ENCODE measurements at places on chromosomes 16 and 17.
A peak's percentile ranks its signal among the peaks of the same experiment; 100 is the strongest.

DNA sequence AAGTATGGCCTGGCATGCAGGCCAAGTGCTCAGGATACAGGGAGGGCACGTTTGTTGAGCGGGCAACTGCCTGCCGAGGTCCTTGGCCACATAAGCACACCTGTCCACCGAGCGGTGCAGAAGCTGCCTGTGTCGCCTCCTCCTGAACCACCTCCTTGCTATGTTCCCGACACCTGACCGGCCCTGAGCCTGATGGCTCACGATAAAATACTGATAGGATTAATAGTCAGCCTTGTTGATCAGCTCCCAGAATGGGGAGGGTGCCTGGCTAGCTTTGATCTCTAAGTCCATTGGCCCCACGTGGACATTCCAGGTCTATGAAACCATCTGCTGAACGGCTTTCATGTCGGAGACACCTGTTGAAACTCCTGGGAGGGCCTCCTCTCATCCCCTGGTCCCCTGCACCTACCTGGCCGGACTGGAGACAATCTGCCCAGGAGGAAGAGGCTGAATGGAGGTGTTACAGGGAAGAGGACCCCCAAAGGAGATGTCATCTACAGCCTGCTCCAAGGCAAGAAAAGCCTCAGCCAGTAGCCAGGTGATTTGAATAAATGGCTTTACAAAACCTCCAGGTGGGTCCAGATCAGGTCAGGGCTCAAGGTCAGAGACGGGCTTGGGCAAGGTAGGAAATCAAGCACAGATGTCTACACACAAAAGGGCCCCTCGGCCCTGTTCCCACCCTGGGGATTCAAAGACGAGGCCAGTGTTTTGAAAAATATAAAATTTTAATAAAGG, 33.4 kb downstream of the AXIN2 start:
- DNase-seq, result no peak

GRCh38 chr17:81125573-81126081, 39.7 kb upstream of the PVALEF start:
- DNase-seq, result no peak

- DNase-seq, result no peak
These were observed 1.9 kb upstream of the SLC5A2 start for GRCh38 chr16:31480851-31481536.

- DNase-seq, result no peak
These were observed 14.6 kb downstream of the RECQL5 start for GRCh38 chr17:75652341-75652740.

- DNase-seq, result no peak
These were observed 14.9 kb downstream of the IRF8 start for GRCh38 chr16:85913688-85914422.

GRCh38 chr16:14398014-14398717, 231.9 kb downstream of the PARN start:
- no peak for DNase-seq

DNA sequence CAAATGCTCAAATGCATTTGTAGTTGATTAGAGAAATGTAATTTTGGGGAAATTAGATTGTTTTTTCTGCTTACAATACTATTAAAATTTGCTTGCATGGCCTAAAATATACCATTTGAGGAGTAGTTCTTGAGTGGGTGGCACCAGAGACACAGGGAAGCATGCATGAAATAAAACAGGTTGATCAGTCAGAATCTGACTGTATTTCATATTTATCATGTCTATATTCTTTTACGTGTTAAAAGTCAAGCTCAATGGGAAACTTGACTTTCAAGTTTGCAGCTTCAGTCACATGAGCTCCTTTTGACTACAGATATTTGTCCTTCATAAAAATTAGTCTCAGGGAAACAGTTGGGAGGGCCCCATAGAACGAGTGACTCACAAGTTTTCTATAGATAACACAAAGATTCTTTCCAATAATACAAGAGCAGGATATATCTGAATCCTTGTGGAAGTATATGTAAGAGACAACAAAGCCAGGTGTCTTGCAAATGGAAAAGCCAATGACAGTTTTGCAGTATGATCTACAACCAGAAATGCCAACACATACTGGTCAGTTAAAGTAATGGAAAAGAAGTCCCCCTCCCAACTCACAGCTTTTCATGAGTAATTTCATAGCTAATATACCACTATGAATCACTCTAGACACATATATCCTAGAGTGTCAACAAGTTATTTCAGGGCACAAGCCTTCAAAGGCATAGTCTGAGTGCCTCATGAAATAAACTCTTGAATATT, 42.2 kb upstream of the CORO6 start:
- DNase-seq, result no peak

DNA sequence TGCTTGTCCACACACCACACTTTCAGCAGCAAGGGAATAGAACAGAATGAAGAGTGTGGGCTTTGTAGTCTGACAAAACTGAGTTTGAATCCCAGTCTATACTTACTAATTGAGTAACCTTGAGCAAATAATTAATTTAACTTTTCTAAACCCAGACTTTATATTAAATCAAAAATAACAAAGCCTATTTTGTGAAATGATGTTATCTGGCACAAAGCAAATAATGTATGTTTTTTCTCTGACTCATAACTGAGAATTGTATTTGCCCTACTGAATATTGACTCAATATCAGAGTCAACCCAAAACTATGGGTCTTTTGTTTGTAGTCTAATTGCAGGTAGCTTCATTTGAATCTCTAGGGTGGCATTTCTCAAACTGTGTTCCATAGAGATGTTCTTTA, 77.9 kb upstream of the TANC2 start:
- DNase-seq, result no peak

DNA sequence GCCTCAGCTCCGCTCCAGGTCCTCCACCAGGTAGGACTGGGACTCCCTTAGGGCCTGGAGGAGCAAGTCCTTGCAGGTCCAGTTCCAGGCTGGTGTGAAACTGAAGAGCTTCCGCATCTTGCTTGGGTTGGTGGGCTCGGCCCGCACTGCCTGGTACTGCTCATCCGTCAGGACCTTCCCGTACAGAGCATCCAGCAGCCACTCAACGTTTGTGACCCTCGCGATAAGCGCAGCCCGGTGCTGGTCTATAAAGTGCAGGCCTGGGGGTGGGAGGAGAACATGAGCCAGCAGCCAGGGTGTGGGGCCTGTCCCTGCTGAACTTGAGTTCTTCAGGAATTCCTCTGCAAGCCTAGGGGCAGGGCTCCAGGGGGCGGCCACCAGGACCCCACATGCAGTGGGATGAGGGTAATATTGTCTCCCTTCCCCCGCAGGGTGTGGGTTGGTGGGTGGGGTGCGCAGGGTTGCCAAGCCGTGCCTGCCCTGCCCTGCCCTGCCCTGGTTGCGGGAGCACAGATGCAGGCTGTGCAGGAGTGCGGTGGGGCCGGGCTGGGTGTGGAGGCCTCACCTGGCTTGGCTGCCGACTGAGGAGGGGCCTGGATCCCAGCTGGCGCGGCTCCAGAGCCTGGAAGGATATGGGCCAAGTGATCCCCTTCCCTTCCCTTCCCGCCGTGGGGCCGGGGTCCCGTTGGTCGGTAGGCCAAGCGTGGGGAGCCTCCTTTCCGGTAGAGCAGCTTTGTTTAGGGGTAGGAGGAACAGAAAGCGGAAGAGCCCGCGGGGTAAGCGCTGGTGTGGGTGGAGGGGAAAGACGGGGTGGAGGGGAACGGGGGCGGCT, 762 bp downstream of the PYCARD start:
- no peak for DNase-seq

DNA sequence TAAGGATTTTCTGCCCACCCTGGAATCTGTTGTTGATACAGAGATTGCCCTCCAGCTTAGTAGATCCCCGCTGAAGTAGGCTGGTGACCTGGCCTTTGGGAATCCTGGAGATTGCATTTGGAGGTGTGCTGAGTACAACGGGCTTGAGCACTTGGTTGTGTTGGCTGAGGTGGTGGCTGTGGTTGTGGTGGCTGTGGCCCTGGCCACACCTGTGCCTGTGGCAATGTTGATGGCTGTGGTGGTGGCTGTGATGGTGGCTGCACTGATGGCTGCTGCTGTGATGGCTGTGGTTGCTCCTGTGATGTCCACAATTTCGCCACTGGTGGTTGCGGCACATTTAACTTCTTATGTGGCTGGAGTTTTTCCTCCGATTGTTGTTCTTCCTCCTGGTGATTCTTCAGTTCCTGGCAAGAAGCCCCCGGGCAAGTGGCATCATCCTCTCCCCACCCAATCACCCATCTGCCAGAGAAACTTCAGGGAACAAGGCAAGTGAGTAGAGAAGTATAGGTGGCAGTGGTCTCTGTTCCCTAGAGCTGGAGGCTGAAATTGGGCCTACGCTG, 4.2 kb downstream of the CCDC200 start:
- no peak for DNase-seq

- DNase-seq, result no peak
These were observed 2.7 kb downstream of the WDR90 start for GRCh38 chr16:651844-652243.

- no peak for DNase-seq
These were observed 49.1 kb downstream of the STAT5A start for GRCh38 chr17:42337442-42337841.

- no peak for DNase-seq
These were observed 49.5 kb downstream of the COX4I1 start for GRCh38 chr16:85848986-85849385.

- no peak for DNase-seq
These were observed 800 bp downstream of the NOD2 start for GRCh38 chr16:50694206-50694605.

GRCh38 chr17:79087428-79088143, 13.0 kb downstream of the ENGASE start:
- peak; percentile 64 for DNase-seq

DNA sequence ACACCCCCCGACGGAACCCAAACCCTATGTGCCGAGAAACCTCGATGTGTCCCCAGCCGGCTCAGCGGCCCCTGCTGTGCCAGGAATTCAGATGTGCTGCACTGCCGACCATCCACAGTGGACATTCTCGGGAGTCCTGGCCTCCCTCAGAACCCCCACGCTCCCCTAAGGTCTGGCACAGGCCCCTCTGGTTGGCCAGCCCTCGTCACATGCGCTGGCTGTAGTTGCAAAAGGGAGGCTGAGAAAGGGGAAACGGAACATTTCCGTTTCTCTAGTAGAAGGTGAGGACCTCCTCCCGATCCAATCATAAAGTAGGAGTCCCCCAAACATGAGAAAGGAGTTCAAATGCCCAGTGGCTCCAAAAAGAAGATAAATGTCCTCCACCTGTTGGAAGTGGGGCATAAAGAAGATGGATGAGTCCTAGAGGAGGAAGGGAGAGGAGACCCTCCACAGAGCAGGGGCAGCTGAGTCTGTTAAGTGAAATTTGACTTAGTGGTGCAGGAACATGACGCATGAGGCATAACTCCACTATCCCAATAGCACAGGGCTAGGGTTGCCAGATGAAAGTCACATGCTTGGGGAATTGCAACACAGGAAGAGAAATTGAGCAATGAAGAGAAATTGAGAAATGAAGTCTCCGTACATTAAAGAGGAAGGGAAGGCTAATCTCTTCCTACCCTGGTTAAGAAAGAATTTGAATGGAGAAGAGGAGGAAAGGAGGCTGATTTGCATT, 49.3 kb upstream of the WSB1 start:
- DNase-seq, result no peak

GRCh38 chr17:17787568-17787967, 49.2 kb downstream of the SREBF1 start:
- no peak for DNase-seq

GRCh38 chr16:83717814-83718213, 90.0 kb upstream of the HSBP1 start:
- no peak for DNase-seq

- DNase-seq, result no peak
These were observed 7.0 kb upstream of the ARHGAP23 start for GRCh38 chr17:38421171-38421841.

DNA sequence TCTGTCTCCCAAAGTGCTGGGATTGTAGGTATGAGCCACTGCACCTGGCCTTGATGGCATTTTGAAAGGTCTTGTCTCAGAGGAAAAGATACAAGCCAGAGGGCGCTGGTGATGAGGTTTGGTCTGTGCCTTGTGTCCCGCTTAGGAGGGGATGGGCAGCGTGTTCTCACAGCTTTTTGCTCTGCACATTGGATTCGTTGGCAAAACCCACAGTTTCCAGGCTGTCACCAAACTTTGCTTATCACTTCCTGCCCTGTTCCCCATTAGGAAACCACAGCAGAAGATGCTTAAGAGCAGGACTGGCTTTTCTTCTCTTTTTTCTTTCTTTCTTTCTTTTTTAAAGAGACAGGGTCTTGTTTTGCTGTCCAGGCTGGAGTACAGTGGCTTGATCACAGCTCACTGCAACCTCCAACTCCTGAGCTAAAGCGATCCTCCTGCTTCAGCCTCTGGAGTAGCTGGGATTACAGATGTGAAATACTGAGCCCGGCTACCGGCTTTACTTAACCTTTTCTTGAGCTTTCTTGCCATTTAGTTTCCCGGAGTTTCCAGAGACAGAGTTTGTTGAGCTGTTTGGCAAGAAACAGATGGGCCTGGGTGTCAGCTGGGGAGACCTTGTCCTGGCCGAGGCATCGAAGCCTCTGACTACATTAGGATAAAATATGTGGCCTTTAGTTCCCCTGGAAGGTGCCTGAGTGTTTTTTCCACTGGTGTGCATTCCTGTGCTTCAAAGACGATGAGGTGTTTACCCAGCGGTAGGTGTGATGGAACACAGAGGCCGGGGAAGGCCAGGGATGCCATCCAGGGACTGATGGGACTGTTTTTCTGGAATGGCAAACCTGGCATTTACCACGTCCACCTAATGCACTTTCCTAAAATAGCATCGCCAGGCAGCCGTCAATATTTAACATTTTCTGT, 112.9 kb downstream of the ABCC1 start:
- DNase-seq, result no peak

DNA sequence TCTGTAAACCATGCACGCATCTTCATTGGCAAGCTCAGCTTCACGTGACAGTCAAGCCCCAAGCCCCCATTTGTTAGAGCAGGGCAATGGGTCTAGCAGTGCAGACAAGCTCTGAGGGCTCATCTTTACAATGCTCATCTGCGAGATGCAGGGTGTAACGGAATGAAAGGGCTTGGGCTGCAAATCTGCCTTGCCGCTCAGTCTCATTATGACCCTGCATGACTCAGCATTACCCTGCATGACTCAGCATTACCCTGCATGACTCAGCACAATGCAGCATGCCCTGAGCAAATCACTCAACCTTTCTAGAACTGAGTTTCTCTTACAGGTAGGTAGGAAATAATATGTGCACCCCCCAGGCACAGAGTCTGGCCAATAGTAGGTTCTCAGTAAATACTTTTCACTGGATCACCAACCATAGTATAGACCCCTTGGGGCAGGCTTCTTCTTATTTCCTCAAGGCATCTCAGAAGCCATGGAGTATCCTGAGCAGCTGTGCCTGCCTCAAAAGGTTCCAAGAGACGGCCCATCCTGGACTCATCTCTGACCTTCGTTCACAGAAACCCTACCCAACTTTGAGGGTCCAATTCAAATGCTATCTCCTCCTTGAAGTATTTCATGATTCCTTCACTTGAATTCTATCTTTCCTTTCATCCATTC, 391.3 kb upstream of the CDH5 start:
- DNase-seq, result no peak

GRCh38 chr17:58308985-58309917, 19.3 kb downstream of the TSPOAP1 start:
- DNase-seq, result no peak

Data from activated CD8-positive, alpha-beta memory T cell treated with anti-CD3 and anti-CD28 coated beads for 1 hour (primary cell).